ENCODE measurements at places on chromosomes 16 and 17.
A peak's percentile ranks its signal among the peaks of the same experiment; 100 is the strongest.

GRCh38 chr17:57132663-57133062 is 47.6 kb downstream of the AKAP1 start:
- DNase-seq, result no peak

- peak; percentile 43 for DNase-seq
Measured at GRCh38 chr17:42428141-42428944, 5.3 kb upstream of the CAVIN1 start.

- DNase-seq, result peak; percentile 49
Measured at GRCh38 chr16:81797443-81797842, 18.4 kb downstream of the PLCG2 start.

DNA sequence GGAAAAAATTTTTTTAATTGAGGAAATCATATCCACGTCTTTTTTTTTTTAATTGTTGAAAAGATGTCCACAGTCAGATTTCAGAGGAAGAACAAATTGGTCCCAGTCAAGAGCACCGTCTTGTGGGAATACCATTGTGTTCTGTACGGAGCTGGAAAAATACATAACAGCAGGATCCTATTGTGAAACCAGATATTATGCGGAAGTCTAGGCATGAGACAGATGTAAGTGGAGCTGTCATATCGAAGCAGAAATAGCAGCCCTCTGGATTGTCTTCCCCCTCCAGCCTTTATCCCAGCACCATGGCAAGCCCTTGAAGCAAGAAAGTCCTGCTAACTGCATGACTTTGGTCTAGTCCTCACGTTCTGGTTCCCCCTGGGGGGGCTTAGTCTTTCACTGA is 391.6 kb upstream of the ASIC2 start:
- no peak for DNase-seq

- peak; percentile 72 for DNase-seq
Measured at GRCh38 chr17:50956750-50957523, 90.8 kb upstream of the TOB1 start.

- DNase-seq, result no peak
Measured at GRCh38 chr17:16106161-16106891, 106.7 kb downstream of the TTC19 start.

DNA sequence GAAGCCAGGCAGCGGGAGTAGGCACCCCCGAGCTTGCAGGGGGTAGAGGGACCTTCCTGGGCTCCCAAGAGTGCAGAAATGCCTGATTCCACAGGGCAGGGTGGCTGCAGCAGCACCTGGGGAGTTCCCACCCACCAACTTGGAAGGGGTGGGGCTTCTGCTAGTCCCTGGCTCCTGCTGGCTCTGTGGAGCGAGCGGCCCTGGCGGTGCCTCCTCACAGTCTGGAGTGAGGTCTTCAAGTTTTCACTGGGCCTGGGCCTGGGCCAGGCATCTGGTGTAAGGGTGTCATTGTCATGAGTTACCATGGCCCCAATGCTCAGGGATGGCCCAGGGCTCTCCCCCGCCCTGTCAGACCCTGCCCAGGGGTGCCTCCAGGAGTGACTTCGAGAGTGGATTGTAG is 15.8 kb upstream of the ITGB3 start:
- no peak for DNase-seq

- DNase-seq, result no peak
Measured at GRCh38 chr16:84218176-84218823, 21.5 kb downstream of the KCNG4 start.

DNA sequence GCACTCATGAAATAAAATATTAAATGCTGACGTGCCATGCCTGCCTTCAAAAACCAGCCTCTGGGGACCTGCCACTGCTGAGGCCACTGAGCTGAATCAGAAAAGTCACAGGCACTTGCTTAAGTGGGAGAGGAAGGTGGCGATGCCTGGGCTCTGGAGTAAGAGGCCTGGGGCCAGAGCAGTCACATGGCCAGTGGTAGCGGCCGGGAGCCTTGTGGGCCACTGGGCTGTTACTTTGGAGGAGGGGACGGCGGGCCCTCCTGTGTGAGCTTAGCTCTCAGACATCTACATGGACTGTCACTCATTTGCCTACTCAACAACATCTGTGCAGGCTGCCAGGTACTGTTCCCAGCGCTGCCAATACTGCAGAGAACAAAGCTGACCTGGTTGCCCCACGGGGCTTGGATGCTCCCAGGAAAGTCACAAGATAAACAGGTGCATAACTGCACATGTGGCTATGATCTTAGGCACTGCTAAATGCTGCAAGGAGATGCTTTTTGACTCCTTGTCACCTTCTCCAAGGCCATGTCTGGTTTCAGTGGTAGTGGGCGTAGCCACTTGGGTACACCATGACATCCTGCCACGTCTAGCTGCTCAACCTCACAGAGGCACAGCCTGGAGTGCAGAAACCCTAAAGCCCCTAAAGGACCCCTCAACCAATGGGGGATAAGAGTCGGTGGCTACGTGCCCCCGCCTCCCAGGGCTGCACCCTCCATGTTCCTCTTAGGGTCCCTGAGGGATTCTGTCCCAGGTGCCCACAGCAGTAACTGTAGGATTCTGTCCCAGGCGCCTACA is 11.6 kb downstream of the COTL1 start:
- DNase-seq, result no peak

- DNase-seq, result no peak
Measured at GRCh38 chr16:86018487-86018886, 119.5 kb downstream of the IRF8 start.

- peak; percentile 12 for DNase-seq
Measured at GRCh38 chr17:43832976-43833829, at the start of gene MPP3. Gene MPP3, minus strand, starts transcription at chr17:43833146. Its CDS starts 1,240 bp downstream, at chr17:43831906.

DNA sequence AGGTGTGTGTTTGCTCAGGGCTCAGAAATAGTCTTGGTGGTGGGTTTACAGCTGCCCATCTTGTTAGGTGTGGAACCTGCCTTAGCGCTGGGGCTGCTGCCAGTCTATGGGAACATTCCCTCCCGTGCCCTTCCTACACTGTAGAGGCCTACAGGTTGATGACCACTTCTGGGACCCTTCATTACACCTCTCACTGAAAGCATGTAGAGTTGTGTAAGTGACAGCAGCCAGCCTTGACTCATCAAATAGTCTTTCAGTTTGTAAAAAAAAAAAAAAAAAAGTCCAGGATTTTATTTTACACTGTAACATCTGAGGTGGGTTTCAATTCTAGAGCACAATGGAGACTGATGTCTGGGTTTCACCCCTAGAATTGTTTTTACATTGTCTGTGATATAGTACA is 193.9 kb downstream of the SPECC1 start:
- no peak for DNase-seq

DNA sequence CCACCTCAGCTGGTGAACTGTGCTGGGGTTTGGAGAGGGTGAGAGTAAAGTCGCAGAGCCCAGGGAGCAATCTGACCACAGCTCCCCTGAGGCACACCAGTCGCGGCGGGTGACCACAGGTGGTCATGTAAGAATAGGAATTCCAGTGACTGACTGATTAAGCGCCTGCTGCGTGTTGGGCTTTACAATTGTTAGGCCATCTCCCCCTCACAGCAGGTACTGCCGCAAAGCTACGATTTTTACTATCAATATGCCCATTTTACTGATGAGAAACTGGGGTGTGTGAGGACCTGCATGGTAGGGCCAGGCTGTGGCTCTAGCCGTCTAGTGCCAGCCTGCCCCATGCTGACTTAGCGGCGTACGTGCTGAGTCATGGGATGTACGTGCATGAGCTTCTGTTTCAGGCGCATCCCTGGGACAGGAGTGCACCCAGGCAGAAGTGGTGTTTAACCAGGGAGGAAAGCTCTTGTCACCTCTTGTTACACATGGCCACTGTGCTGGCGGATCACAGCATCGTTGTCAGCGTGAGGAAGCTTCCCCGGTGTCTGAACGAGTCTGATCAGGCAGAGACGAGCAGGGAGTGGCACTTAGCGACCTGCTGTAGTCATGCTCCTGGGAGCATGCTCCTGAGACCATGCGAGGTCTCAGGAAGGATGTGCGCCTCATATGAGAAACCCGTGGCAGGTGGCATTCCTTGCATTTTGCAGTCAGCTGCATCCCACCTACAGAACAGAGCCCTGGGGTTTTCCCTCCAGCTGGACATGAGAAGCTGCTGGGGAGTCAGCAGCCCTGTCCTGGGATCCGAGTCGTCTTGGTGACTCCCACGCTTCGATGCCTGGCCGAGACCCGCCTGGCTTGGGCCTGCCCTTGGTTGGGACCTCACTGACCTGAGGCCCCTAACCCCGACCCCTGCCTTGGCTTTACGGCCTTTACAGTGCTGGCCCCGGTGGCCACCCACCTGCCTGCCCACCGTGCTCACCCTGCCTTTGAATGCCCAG is 163.7 kb upstream of the CHMP6 start:
- no peak for DNase-seq

DNA sequence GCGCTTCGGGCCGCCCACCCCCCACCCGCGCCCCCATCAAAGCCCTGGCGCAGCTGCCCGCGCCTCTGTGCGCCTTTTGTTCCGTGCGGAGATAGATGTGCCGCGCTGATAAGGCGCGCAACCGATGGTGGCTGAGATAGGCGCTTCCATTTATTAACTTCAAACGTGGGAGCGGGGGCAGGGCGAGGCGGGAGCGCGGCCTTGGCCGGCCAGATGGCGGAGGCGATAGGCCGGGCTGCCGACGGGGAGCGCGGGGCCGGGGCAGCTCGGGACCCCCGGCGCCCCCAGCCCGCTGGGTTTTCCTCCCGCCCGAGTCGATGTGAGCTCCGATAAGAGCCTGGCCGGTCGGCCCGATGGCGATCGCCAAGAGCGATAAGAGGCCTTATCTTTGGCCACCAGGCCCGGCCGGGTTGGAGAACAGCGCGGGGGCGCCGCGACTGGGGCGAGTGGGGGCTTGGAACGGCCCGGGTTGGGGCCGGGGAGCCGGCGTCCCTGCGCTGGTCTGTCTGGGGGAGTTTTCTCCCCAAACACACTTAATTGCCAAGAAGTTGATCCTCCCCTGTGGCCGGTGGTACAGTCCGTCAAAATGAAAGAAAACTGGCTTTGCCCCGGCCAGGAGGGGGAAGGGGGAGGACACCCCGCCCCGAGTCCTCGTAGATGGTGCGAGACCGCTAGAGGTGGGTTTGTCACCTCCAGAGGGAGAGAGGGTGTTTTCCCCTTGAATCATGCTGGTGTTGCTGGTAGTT is 2.7 kb downstream of the ZFPM1 start:
- peak; percentile 88 for DNase-seq

DNA sequence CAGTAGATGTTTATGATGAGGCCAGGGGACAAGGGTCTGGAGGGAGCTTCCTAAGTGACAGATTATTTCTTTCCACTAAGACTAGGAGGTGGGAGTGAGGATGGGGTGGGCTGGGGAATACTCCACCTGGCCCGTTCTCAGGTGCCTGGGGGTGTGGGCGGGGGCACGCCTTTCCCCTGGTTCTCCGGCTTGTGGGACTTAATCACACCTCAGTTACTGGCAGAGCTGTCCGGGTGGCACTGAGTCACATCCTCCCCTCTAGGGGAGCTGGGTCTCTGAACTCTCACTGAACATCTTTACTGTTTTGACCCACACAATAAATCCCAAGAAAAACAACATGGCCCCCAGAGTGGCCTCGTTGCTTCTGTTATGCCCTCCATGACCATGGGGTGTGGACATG is 332.8 kb downstream of the MAF start:
- DNase-seq, result peak; percentile 80

DNA sequence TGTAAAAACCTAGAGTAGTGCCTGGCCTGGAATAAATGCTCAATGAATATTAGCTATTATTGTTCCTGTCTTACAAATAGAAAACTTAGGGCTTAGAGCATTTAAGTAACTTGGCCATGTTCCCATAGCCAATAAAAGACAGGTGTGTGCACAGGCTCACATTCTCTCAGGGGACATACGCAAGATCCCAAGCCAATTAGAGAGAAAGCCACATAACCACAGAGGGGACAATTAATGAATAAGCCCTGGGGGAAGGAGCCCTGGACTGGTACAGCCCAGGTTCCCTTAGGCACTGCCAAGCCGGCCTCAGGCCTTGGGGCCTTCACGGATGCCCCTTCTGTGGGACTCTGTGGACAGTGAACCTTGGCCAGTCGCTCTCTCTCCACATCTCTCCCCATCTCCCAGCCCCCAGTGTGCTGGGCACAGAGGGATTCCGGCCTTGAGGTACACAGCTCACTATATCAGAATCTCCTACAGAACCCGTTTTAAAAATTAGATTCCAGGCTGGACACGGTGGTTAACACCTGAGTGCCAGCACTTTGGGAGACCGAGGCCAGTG is 27.3 kb upstream of the ABCC12 start:
- no peak for DNase-seq

- DNase-seq, result no peak
Measured at GRCh38 chr16:67238806-67239470, 8.3 kb downstream of the FHOD1 start.

- no peak for DNase-seq
Measured at GRCh38 chr17:58193641-58194255, 1.2 kb downstream of the EPX start.

DNA sequence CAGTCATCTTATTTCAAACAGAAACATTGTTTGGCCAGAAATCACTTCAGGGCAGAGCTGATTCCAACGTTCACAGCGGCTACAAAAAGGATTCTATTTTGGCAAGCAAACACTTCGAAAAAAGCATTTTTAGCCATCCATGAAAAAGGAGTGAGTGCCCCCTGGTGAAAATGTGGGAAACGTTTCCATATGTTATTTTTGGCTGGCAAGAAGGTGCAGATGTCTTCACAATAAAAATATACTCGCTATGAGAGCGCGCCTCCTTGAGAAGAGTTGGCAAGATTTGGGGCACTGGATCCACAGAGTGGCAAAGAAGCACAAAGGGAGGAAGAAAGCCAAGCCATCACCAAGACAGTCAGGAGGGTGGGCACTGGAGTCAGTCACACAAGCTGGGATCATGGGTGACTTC is 191.1 kb downstream of the CHD9NB start:
- no peak for DNase-seq

GRCh38 chr17:41711669-41712400 is at the start of gene GAST:
Gene GAST, plus strand, starts transcription at chr17:41712331. Its CDS starts 3,106 bp downstream, at chr17:41715437.
- no peak for DNase-seq

DNA sequence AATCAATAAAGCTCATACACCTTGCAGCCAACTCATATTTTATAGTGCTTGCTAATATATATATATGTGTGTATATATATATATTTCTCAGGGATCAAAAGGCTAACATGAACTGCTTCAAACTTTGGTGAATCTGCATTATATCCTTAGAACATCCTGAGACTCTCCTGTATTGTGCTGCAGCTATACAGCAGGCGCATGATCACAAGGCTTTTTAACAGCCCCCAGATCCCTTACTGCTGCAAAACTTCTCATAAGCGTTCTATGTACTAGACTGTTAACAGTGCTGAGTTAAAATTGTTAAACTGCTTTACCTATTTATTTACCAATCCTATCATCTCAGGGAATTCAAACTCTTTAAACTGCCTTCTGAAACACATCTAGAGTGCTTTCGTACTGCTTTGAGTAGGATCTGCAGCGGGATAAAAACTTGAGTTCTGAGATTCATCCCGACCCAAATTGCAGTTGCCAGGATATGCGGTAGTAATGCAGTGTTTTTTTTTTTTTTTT is 1.3 kb downstream of the GPATCH8 start:
- no peak for DNase-seq
